Fibroblast of skin of scalp (primary cell): ENCODE measurements at places on chromosomes 2 and 18.
A peak's percentile ranks its signal among the peaks of the same experiment; 100 is the strongest.

- DNase-seq = no peak
Observed at GRCh38 chr2:128454980-128455720, 136.5 kb upstream of the HS6ST1 start.

DNA sequence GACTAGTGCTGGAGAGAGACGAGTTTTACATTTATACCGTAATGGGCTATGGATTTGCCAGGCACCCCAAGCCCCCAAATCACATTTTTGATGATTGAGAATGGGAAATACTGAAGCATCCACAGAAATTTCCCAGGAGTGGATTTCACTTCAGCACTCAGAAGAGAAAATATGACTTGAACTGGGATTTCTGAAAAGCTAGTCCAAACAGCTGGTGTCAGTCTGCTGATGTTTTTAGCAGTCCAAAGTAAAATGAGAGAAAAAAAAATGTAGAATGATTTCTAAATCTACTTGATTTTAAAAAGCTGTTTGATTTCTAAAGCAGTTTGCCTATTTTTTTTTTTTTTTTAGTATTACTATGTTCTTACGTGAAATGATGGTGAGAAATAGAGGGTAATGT lies 105.0 kb downstream of the PLEKHM3 start:
- no peak for DNase-seq

GRCh38 chr2:234615643-234616356 lies 118.9 kb upstream of the ARL4C start:
- DNase-seq = no peak

- DNase-seq = no peak
Observed at GRCh38 chr18:48129621-48130082, 199.2 kb upstream of the SMAD2 start.

DNA sequence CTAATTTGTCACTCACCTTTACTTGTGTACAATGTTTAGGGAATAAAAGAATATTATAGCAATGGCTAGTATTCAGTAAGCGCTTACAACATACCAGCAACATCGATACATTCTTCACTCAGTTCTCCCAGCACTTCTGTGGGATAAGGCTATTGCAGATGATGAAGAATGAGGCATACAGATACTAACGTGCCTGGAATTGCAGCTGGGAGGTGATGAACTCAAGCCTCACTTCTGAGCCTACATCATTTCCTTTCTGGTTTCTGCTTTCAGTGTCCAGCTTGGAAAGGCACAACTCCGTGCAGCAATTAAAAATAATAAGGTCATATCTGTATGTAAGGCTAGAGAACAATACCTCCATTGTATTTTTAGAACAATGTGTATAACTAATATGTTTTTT lies 95.4 kb upstream of the AQP4 start:
- DNase-seq = no peak

- DNase-seq = peak; percentile 95
Observed at GRCh38 chr2:42132966-42133641, 36.0 kb upstream of the EML4 start.

GRCh38 chr2:168614172-168615018 lies 158.3 kb downstream of the CERS6 start:
- DNase-seq = no peak

DNA sequence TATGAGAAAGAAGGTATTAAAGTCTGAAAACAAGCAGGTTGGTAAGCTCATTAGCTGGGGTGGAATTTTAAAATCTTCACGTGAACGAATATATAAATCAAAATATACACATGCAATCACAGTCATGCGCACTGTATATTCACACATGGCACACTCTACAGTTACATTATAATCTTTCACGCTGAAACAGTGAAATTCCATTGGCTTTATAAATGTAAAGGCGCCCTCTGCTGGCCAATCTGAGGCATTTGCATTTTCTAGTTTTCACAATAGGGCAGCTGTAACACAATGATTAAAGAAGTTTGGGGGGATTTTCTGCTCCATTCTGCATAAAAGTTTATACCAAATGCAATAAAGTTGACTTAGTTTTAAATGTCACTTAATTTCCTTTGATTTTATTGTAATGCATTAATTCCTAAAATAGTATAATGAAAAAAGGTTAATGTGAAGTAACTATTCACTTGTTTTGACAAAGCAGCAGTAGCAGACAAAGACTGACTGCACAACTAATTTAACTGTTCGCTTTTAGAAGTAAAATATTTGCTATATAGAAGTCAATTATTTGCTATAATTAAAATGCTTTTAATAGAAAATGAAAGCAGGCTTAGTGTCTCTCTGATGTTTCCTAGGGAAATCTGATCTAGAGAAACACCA lies 17.2 kb downstream of the IFIH1 start:
- DNase-seq = peak; percentile 75

DNA sequence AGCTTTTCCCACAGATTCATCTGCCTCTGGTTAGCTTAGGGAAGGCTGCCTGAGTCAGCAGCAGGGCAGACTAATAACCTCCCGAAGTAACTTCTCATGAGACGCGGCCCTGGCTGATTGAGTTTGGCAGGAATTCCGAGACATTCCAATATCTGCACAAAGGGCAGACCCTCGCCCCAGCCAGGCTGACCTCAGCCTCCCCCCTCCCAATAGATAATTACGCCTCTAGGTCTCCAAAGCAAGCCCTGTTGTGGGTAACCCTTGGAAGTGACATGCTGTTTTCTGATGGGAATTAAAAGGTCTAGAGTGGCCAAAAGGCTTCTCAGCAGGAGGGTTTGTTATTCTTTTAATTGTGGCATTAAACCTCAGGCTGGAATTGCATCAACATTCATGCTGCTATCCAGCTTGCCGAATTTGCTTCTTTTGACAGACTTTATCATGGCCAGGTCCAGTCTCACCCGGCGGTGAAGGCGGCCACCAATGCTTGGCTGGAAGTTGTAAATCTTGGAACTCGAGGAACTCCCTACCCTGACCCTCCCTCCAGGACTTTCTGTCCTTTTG lies 98.0 kb upstream of the SLC14A2 start:
- DNase-seq = peak; percentile 91

DNA sequence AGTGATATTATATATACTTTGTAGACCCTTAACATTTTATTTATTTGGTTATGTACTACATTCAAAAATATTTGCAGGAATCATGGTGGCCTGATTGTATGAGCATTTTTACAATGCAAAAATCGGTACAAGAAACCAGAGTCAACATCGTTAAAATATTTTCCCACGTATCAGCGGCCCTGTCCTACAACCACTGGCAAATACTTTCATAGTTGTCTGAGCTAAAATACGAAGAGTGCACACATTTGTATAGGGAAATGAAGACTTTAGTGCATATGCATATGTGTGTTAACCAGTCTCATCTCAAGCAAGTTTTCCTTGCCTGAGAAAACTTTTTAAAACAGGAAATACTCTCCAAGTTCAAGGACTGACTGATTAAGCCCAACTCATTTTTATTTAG lies 35.9 kb downstream of the CCDC102B start:
- no peak for DNase-seq

- no peak for DNase-seq
Observed at GRCh38 chr2:24616616-24617015, 125.6 kb downstream of the NCOA1 start.

DNA sequence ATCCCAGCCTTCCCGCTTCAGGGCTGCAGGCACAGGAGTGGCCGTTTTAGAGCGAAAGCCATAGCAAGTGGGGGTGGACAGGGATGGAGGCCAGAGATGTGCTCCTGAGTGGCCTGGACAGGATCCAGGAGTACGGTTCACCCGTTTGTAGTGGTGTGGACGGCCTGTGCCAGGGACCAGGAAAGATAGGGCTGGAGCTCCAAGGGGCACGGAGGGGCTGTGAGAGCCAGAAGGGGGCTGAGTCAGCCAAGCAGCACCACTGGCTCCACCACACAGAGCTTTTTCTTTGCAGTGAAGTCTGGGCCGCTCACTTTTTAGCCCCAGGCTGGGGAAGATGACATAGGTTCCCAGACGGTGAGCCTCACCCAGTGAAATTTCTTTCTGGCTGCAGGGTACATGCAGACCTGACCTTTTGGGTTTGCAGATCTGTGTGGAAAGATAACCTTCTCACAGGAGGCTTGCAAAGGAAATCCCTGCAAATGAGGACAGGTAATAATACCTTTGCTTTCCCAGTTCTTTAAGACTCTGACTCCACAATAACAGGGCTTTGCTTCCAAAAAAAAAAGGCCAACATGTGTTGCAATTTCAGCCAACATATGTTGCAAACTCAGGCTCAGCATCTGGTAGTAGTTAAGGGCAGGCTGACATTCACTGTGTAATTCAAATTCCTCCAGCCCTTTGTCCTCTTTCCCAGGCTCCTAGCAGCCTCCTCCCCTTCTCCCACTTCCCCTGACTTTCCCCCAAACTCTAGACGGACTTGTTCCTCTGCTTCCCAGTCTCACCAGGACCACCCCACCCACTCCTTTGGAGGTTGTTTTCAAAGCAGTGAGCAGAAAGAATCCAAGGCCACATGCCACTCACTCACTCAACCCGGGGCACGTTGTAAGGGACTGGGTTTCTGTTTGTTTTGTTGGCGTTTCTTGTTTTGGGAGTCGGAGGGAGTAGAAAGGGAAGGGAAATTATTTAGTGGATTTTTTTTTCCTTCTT lies 20.3 kb upstream of the LAPTM4A start:
- peak; percentile 99 for DNase-seq

- no peak for DNase-seq
Observed at GRCh38 chr2:46383113-46383395, 85.8 kb downstream of the EPAS1 start.

- DNase-seq = no peak
Observed at GRCh38 chr18:67381608-67382150, 134.8 kb downstream of the DSEL start.

DNA sequence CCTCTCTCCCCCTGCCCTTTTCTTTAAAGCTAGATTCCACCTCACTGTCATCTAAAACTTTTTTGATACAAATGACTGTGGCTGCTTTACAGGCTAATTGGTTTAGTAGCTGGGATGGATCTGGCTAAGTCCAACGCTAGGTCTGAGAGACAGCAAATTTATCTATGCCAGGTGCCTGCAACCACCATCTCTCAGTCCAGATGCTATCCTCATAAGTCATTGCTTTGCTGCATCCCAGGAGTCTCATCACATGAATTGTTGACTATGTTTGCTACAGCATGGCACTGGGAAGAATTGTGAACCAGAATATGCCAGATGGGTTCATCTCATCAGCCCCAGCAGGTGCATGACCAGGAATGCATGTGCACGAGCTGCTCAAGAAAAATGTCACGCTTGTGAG lies 100.0 kb upstream of the PID1 start:
- DNase-seq = no peak

GRCh38 chr18:56185126-56185525 lies 453.3 kb downstream of the TXNL1 start:
- DNase-seq = no peak

DNA sequence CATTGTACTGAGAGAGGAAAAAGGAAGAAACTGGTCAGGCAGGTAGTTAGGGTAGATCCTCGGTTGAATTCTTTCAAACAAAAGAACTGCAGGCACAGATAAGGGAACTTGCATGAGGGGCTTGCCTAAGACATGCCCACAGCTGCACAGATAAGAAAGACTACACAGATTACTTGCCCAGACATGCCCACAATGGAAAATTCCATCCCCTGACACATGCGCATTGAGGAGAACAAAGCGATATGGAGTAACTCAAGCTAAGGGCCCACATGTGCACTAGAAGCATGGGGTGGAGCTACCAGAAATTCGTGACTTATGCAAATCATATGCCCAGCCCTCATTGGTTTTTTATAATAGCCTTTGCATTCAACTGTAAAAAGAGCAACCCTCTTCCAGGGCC lies 181.3 kb upstream of the ZNF521 start:
- DNase-seq = no peak

- DNase-seq = no peak
Observed at GRCh38 chr18:50287028-50287440, 458 bp downstream of the CXXC1 start.

DNA sequence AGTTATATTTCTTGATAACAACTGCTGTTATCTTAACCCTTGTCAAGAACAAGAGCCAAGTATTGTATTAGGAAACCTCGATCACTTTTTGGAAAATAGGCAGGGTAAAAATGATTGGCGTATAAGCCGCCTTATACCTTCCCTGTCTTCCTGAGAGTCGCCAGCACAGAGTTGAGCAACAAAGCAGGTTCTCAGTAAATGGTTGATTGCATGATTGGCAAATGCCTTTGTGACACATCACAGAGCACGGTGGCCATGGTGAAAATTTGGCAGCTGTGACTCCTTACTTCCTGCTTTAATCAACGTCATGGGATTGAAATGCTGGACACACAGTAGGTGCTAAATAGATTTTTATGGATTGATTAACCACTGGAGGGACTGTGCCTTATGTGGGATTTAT lies 3.9 kb upstream of the KLHL29 start:
- DNase-seq = peak; percentile 77

GRCh38 chr2:1727796-1728474 lies 16.4 kb downstream of the PXDN start:
- no peak for DNase-seq

GRCh38 chr2:200439981-200440380 lies 69.9 kb downstream of the KCTD18 start:
- no peak for DNase-seq

- DNase-seq = no peak
Observed at GRCh38 chr2:101904916-101905315, 86.8 kb upstream of the IL1R2 start.

DNA sequence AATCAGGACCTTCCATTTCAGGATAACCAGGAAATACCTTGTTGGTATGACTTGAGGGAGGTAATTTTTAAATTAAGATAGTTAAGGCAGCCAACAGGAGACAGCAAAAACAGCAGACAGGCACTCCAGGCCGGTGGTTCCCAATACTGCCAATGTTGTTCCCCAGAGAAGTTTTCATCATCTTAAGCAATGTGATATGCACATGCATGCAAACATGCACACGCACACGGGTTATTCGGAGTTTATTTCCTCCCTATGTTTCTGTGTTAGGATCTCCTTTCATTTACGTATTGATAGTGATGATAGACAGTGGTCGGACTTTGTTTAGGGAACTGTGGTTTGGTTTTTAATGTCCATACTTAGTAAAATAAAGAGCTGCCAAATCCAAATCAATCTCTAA lies 55.3 kb downstream of the STEAP3 start:
- DNase-seq = no peak

DNA sequence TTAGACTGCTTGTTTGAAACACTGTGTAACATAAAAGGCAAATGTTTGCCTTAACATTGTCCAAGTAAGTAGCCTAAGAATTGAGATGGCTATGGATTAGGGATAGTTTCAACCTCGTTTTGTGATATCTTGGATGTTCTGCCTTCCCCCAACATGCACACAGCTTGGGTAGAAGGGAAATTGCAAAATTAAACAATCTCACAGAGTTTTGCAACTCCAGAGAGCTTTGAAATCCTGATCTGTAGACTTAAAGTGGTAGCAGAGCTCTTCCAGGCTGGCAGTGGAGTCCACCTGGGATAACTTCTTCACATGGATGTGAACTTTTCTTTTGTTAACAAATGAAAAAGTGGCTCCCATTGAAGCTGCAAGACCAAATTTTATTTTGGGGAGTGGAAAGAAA lies 59.6 kb downstream of the CHRNA1 start:
- DNase-seq = no peak

GRCh38 chr2:105417857-105418436 lies 19.1 kb upstream of the FHL2 start:
- DNase-seq = peak; percentile 67

DNA sequence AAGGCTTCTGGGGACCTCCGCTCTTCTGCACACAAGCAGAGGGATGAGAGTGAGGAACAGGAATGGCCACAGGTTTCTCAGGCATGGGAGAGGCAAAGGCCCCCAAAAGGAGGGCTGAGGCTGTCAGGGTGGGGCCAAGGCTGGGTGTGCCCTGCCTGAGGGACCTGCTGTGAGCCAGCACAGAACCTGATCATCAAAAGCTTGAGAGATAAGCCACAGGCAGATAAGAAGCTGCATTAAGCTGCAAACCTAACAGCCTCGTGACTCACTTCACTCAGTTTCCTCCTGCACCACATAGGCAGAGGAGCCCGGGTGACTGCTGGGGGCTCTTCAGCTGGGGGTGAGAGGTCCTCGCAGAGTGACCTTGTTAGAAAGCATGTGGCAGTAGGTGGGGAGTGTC lies 64.5 kb upstream of the LAPTM4A start:
- no peak for DNase-seq
